Fibroblast of skin of right biceps (primary cell): ENCODE measurements at places on chromosomes 3 and 15.

DNA sequence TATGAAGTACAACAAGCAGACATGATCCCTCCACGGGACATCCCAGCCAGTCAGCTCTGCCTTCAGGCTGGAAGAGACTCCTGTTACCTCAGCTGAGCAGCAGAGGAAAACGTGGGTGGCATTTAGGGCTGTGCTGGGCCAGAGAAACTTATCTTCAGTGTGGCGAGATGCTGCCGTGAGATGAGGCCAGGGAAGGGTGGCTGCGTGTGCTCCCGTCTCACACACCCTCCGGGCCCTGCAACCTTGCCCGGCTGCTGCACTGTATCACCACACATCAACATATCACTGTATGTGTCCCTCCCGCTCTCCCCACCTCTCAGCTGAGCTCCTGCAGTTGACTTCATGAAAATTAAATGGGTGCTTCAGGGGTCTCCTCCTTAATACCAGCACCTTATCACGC is 23.4 kb downstream of the BMF start:
- DNase-seq: no peak

GRCh38 chr3:38581774-38582173 is 67.7 kb downstream of the SCN5A start:
- no peak for DNase-seq

GRCh38 chr15:93987068-93987467 is 244.3 kb upstream of the MCTP2 start:
- no peak for DNase-seq

GRCh38 chr15:85168642-85169173 is 187.1 kb downstream of the PDE8A start:
- no peak for DNase-seq

- peak; percentile 52 for DNase-seq
Measured at GRCh38 chr15:81165535-81165934, 31.1 kb upstream of the IL16 start.

DNA sequence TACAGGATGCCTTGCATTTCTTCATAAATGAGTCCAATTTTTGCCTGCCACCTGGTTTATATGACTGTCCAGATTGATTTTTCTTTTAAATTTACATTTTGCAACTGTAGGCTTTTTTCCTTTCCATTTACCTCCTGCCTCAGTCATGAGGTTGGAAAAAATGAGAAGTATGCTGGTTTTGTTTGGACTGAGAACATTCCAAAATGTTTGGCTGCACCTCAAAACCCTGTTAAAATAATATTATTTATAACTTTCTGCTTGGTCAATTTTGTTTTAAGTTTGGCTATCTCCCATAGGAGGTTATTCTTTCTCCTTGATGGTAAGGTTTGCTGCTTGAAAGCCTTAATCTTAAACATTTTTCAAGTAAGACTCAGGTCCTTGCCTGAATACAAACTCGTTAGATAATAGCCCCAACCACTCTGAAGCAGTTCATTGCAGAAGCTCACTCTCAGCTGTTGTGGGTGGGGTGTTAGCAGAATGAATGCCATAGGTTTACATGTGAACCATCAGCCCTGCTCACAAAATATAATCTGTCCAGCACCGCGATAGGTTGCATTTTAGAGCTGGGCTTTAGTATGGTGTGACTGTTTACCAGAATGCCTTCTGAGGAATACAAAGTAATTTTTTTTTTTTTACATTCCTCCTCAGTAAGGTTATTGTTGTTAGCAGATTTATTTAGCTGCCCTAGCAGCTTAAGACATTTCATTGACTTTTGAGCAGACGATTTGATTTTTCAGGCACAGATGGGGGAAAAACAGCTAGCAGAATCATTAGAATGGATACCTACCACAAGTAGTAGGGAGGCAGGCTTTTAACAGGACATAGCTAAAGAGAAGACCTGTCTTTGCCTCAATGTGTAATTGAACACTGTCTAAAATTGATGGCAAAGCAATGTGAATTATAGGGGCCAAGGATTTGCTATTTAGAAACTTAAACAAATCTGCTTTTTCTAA is 630.8 kb upstream of the KCNMB2 start:
- peak; percentile 94 for DNase-seq

DNA sequence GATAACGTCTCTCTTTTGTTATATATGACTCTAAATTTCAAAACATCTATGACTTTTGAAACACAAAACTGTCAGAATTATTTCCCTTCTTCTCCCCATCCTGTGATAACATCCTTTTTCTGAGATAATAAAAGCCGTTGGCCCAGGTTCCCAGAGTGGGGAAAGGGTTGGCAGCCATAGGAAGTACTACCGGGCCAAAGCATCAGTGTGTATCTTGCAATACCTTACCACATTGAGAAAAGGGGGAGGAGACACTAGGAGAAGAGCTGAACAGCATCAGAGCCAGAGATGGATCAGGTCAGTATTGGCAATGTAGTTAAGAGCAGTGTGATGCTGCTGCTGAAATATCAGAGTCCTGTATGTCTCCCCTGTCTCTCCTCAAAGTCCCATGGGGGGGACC is 210.0 kb upstream of the PROK2 start:
- no peak for DNase-seq

DNA sequence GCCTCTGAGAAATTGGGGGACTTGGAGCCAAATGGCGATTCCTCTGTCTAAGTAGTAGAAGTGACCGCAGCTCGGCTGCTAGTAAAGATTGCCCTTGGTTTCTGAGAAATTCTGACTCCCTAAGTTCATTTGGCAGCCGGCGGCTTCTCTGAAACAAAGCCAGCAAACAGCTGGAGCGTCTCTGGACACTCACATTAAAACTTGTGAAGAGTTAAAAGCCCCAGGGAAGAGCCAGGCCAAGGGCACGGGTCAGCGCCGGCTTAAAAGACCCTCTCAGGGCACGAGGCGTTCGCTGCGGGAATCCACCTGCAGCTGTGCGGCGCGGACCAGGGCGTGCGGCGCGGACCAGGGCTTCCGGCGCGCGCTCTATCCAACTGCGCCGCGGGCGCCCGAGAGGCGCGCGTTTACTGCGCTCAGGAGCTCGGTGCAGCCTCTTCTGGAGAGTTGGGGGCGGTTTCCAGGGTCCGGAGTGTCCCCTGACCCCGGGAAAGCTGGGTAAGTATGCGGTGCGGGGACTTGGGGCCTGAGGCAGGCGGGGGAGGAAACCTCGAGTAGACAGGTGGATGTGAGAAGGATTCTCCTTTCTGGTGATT is at the start of gene COL6A5:
TSS of gene COL6A5 (plus strand) at position 186 of the 593 bp plus-strand sequence. CDS start 27,967 bp downstream, outside the sequence.
- no peak for DNase-seq

- no peak for DNase-seq
Measured at GRCh38 chr15:99320374-99321215, 69.3 kb downstream of the LRRC28 start.

DNA sequence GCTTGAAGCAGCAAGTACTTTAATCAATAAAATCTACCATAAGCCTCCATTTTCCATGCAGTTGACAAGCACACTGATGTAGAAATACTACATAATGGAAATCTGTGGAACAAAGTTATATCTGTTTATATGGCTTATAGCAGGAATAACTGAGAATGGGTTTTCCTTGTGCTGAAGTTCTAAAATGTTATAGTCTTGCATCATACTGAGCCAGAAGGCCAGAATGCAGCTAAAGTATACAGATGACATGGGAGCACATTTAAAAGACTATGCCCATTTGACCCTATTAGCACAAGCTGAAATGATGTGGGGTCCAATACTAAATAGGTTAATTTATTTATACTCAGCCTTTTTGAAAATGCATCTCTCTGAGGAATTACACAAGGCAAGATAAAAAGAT is 25.1 kb downstream of the SLC24A5 start:
- DNase-seq: peak; percentile 13

DNA sequence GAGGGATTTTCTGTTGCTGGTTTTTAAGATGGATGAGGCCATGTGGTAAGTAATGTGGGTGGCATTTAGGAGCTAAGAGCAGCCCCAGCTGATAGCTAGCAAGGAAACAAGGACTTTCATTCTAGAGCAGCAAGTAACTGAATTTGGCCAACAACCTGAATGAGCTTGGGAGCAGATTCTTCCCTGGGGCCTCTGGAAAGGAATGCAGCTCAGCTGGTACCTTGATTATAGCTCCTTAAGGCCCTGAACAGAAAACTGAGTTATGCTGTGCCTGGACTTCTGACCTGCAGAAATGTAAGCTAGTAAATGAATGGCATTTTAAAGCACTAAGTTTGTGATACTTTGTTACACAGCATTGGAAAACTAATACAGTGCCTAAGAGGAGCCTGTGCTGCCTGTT is 565.5 kb downstream of the PDCD6IP start:
- no peak for DNase-seq
